ENCODE measurements at places on chromosomes 1 and 21. TPM values are rescaled to one million over a fixed set of nuclear protein-coding genes. Genes with fewer than 3 reads are reported as not detected.

Gene C1orf116
- total RNA-seq: 123 TPM

Gene NPR1
- total RNA-seq: 58.8 TPM

Gene SYT2
- total RNA-seq: not detected

Gene KCNH1
- not detected for total RNA-seq

DNA sequence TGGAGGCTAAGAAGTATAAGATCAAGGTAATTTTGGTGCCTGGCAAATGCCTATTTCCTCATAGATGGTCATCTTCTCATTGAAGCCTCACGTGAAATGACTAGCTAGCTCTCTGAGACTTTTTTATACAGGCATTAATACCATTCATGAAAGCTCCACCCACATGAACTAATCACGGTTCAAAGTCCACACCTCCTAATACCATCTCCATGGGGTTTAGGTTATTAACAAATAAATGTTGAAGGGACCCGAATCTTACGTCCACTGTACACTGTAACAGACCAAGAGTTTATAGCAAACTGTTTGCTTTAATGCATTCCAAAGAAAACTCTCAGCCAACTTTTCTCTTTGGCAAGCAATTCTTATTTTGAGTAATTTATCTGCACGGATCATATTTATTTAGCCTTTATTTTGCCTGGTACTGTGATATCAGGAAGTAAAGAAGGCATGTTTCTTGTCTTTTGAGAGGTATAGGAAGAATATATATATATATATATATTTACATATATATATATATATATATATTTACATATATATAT lies 296.1 kb upstream of the LRRC7 start:
- no peaks in the 10 kb centered on the region for H3K4me1 ChIP-seq
- H3K27me3 ChIP-seq: no peaks in the 10 kb centered on the region
- no peak overlapping the region for H3K4me3 ChIP-seq
- no peaks in the 10 kb centered on the region for H3K36me3 ChIP-seq

GRCh38 chr1:97196825-97197516 lies 475.4 kb downstream of the PTBP2 start:
- no peak overlapping the region for H3K27ac ChIP-seq
- no peaks in the 10 kb centered on the region for H3K4me1 ChIP-seq
- DNase-seq: no peak
- H3K36me3 ChIP-seq: peaks cover 10% of the 10 kb centered on the region

GRCh38 chr1:156106624-156107488 lies 7.7 kb upstream of the LMNA start:
- H3K36me3 ChIP-seq: no peaks in the 10 kb centered on the region
- H3K27me3 ChIP-seq: no peaks in the 10 kb centered on the region
- no peak for DNase-seq
- peak overlapping the region; percentile 52 for H3K4me3 ChIP-seq

DNA sequence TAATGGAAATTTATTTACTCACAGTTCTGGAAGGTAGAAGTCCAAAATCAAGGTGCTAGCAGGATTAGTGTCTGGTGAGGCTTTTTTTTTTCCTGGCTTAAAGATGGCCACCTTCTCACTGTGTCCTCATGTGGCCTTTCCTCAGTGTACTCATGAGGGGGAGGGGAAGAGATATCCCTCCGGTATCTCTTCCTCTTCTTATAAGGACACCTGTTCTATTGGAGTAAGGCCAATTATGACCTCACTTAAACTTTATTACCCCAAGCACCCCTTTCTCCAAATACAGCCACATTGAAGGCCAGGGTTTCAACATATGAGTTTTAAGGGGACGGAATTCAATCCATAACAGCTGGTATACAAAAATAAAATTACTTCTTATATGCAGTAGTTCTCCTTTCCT lies 203.7 kb upstream of the C1orf87 start:
- no peaks in the 10 kb centered on the region for H3K36me3 ChIP-seq
- H3K4me3 ChIP-seq: no peak overlapping the region
- no peak overlapping the region for H3K27ac ChIP-seq
- peaks cover 17% of the 10 kb centered on the region for H3K4me1 ChIP-seq
- DNase-seq: no peak

DNA sequence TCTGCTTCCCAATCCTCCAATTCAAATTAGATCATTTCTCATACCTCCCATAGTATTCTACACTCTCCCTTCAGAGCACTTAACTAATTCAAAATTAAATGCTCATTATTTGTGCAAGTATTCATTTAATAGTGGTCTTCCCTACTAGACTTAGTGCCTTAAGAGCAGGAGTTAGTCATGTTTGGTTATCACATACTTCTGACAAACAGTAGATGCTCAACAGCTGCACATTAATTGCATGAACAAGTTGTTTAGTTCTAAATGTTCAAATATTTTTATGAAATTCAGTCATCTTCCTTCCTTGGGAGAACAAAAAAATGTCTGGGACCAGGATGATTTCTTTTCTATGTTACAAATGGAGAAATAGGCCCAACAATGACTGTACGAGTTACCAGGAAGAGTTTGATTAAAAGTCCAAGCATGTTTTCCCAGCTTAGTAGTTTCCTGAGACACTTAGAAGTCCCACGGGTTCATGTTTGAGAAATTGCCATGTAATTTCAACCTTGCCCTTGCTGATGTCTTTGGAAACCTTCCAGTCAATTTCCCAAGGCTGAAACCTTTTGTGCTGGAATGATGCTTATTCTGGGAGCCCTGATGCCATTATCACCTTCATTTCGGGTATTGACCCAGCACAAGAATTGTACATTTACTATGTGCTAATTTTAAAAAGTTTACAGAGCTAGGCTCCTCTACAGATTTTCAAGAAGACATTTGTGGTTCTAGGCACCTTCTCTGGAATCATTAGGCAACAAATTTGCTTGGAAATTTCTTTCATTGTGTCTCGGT lies 437.9 kb upstream of the PLXNA2 start:
- no peak overlapping the region for H3K4me3 ChIP-seq
- H3K27ac ChIP-seq: no peak overlapping the region
- no peak for DNase-seq
- H3K4me1 ChIP-seq: no peaks in the 10 kb centered on the region
- H3K36me3 ChIP-seq: no peaks in the 10 kb centered on the region
- no peaks in the 10 kb centered on the region for H3K27me3 ChIP-seq

- DNase-seq: no peak
- no peak overlapping the region for H3K4me3 ChIP-seq
- H3K36me3 ChIP-seq: peaks cover 16% of the 10 kb centered on the region
- no peaks in the 10 kb centered on the region for H3K27me3 ChIP-seq
These were observed 58.4 kb downstream of the ZZZ3 start for GRCh38 chr1:77624102-77624501.

DNA sequence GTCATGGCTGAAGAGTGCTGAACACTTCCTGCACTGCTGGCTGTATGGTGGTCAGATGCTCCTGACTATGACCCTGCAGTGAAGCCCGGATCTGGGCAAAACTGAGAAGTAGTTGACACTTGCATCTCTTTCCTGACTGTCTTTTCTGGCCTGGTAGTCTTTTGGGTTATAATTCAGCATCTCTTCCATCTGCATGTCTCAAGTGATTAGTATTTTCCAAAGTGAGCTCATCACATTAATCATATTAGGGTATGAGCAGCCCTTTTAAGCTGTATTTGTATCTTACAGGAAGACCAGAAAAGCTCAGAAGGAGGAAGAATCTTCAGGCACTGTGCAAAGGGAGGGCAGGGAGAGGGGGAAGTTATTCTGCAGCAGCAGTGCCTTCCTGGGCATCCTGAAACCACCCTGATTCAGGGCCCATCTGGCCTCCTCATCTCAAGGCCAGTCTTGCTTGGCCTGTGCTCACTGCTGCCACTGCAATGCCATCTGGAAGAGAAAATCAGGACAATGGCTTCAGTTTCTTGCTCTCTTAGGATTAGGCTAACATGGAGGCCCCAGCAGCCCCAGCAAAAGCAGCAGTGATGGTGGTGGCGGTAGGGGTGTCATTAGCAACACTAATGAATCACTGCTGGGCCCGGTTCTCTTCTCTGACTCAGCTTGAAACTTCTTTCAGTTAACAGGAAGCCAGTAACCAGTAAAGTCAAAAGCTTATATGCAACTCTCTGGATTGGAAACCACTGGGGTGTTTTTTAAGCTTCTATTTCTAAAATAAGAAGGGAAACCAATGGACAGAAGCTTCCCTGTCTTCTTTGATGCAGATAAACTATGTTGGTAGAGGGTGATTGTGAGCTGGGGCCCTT lies 63.3 kb upstream of the WDR26 start:
- H3K27me3 ChIP-seq: no peaks in the 10 kb centered on the region
- H3K36me3 ChIP-seq: no peaks in the 10 kb centered on the region
- peak overlapping the region; percentile 75 for H3K27ac ChIP-seq
- peaks cover 31% of the 10 kb centered on the region for H3K4me1 ChIP-seq
- H3K4me3 ChIP-seq: no peak overlapping the region
- DNase-seq: no peak

GRCh38 chr1:175155936-175156335 lies 36.6 kb downstream of the KIAA0040 start:
- no peak overlapping the region for H3K4me3 ChIP-seq
- H3K27me3 ChIP-seq: no peaks in the 10 kb centered on the region
- H3K4me1 ChIP-seq: peaks cover 14% of the 10 kb centered on the region
- H3K27ac ChIP-seq: no peak overlapping the region
- peaks cover 23% of the 10 kb centered on the region for H3K36me3 ChIP-seq

DNA sequence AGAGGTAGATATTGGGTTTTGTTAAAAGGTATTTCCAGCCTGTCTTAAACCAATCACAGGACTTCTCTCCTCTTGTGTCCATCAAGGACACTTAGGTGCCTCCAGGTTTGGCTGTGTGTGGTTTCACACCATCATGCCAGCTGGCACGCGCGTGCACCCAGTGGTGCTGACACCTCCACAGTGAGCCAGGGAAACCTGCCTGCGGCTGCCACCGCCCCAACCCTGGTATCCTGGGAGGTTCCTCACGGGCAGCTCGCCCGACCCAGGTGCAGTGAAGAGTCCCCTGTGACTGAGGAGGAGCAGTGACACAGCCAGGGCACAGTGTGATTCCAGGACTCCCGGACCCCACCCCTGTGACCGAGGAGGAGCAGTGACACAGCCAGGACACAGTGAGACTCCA lies 13.2 kb upstream of the COL6A2 start:
- H3K36me3 ChIP-seq: no peaks in the 10 kb centered on the region
- no peak for DNase-seq
- H3K4me1 ChIP-seq: no peaks in the 10 kb centered on the region

GRCh38 chr1:107524301-107524700 lies 383.5 kb downstream of the NTNG1 start:
- no peaks in the 10 kb centered on the region for H3K4me1 ChIP-seq
- no peaks in the 10 kb centered on the region for H3K36me3 ChIP-seq
- H3K27me3 ChIP-seq: no peaks in the 10 kb centered on the region
- no peak overlapping the region for H3K27ac ChIP-seq
- DNase-seq: no peak

GRCh38 chr1:239250353-239251035 lies 135.9 kb upstream of the CHRM3 start:
- H3K27ac ChIP-seq: no peak overlapping the region
- H3K4me3 ChIP-seq: no peak overlapping the region
- no peaks in the 10 kb centered on the region for H3K36me3 ChIP-seq
- no peaks in the 10 kb centered on the region for H3K27me3 ChIP-seq
- DNase-seq: no peak

DNA sequence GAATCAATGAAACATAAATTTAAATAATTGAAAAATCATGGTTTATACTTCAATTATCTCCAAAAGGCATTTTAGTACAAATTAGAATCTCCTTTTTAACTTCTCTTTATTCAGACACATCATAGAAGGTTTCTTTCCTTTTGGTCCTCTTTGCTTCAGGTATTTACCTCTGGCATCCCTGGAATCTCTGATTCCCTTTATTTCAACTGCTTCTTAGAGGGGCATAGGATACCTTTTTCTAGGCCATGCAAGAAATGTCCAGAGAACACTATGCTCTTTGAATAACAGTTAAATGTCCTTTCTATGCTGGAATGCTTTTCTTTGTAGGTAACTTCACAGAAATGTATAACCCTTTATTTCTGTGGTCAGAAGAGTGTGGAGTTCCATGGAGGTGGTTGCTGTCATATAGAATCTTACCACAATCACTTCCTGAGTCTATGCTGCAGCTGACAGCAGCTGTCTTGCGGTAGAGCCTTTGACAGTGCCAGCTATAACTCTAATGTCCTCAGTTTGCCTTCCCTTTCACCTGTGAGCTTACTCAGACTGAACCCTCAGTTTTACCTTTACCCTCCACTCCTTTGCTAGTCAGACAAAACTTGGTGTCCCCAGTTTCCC lies 8.6 kb downstream of the LAMC2 start:
- no peak overlapping the region for H3K27ac ChIP-seq
- H3K27me3 ChIP-seq: no peaks in the 10 kb centered on the region
- no peak for DNase-seq
- H3K4me1 ChIP-seq: no peaks in the 10 kb centered on the region
- H3K36me3 ChIP-seq: no peaks in the 10 kb centered on the region
- H3K4me3 ChIP-seq: no peak overlapping the region

DNA sequence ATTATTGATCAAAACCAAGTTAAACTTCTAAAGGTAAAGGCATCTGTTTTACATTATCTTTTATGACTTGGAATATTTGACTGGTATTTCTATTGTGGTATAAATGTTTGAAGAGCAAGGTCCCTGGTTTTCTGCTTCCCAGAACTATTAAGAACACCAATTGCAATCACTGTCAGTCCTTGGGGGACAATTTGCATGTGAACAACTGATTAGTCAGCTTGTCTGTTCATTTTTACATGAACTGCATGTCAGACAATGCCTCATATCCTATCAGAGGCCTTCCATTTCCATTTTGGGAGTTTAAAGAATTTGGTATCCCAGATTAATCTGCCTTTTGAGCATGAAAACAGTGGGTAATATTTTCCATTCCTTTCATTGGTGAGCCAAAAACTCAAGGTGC lies 654.9 kb upstream of the USP24 start:
- no peak overlapping the region for H3K27ac ChIP-seq
- no peak overlapping the region for H3K4me3 ChIP-seq
- no peaks in the 10 kb centered on the region for H3K4me1 ChIP-seq
- H3K36me3 ChIP-seq: no peaks in the 10 kb centered on the region

DNA sequence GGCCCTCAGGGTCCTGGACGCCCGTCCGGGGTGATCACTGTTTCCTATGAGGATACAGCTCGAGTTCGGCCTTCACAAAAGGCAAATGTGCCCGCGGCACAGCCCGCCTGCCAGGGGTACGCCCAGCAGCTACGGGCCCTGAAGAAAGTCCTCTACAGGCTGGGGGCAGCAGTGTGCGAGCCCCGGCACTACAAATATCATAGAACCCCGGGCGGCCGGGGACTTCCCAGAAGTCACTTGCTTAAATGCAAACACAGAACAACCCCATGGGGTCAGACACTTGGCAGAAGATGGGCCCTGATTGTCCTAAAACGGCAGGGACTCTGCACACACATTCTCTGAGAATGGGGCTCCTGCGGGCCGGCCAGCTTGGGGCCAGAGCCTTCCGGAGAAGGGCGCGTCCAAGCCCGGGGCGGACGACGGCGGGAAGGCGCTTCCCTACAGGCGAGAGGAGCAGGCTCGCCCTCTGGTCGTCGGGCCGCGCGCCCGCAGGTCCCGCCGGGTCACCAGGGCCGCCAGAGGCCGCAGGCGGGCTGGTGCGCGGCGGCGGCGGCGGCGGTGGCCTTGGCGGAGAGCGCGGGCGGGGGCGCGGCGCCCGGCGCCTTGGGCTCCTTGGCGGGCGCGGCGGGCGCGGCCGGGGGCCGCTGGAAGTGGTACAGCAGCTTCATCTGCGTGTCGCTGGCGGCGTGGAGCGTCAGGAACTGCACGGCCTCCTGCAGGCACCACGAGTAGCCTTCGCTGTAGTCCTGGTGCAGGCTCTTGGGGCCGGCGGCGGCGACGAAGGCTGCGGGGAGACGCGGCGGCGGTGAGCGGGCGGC lies 888 bp downstream of the HES5 start:
- H3K4me1 ChIP-seq: peaks cover 68% of the 10 kb centered on the region
- H3K27ac ChIP-seq: peak overlapping the region; percentile 18
- peak overlapping the region; percentile 51 for H3K4me3 ChIP-seq
- DNase-seq: no peak
- peaks cover 57% of the 10 kb centered on the region for H3K27me3 ChIP-seq
